ENCODE measurements at places on chromosomes 4 and X. TPM values are rescaled to one million over a fixed set of nuclear protein-coding genes. Genes with fewer than 3 reads are reported as not detected.

The LDB2 gene
- 80.9 TPM for total RNA-seq

The WDFY3 gene
- total RNA-seq: 113 TPM

The CXorf66 gene
- total RNA-seq: not detected

The CPZ gene
- not detected for total RNA-seq

The ANK2 gene
- not detected for total RNA-seq

The ADH1A gene
- total RNA-seq: not detected

The SH3RF1 gene
- total RNA-seq: 24.9 TPM

The STPG2 gene
- not detected for total RNA-seq

- H3K27ac ChIP-seq: no peak overlapping the region
- H3K4me1 ChIP-seq: no peaks in the 10 kb centered on the region
- no peaks in the 10 kb centered on the region for H3K27me3 ChIP-seq
- DNase-seq: no peak
- no peak overlapping the region for H3K4me3 ChIP-seq
- H3K36me3 ChIP-seq: no peaks in the 10 kb centered on the region
These were observed 98.0 kb downstream of the TRAPPC11 start for GRCh38 chr4:183757060-183757459.

DNA sequence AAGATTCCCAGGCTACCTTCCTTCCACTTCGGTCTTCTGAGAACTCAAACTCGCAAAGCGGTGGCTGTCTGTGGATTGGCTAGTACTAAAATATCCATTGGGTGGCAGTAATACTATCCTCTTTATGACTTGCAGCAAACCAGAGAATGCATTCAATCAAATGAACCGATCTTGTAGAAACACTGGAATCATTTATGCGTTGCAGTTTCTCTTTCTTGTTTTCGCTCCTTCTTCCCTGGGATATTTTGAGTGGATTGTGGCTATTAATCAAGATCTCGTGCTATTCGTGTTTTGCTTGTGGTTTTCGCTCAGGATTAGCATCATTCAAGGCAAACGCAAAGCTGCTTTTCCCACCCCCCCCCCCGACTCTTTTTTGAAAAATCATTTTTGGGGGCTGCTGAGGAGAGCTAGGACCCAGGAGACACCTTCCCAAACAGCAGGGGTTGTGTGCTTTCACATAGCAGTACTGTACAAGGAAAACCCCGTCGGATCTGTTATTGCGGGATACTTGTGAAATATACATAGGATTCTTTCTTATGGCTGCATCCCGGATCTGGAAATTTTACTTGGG lies at the start of gene IL1RAPL1:
TSS of gene IL1RAPL1 (plus strand) at position 466 of the 571 bp plus-strand sequence.
- H3K27me3 ChIP-seq: no peaks in the 10 kb centered on the region
- H3K4me1 ChIP-seq: peaks cover 32% of the 10 kb centered on the region
- H3K27ac ChIP-seq: peak within 1 kb of the TSS; percentile 26
- DNase-seq: peak; percentile 78
- H3K4me3 ChIP-seq: peak within 1 kb of the TSS; percentile 59

GRCh38 chrX:12741416-12741815 lies 49.8 kb upstream of the PRPS2 start:
- no peaks in the 10 kb centered on the region for H3K4me1 ChIP-seq
- no peak overlapping the region for H3K4me3 ChIP-seq
- H3K27ac ChIP-seq: no peak overlapping the region
- no peaks in the 10 kb centered on the region for H3K27me3 ChIP-seq
- DNase-seq: no peak

- DNase-seq: peak; percentile 62
- no peak overlapping the region for H3K4me3 ChIP-seq
- no peaks in the 10 kb centered on the region for H3K4me1 ChIP-seq
- H3K27ac ChIP-seq: no peak overlapping the region
These were observed 16.8 kb upstream of the DMP1 start for GRCh38 chr4:87633243-87633642.

DNA sequence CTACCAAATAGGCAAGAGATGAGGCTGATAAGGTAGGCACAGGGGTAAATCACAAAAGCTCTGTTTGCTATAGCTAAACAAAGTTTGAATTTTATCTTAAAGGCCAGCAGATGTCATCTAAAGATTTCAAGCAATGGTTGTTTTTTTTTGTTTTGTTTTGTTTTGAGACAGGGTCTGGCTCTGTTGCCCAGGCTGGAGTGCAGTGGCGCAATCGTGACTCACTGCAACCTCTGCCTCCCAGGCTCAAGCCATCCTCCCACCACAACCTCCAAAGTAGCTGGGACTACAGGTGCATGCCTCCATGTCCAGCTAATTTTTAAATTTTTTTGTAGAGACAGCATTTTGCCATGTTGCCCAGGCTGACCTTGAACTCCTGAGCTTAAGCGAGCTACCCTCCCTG lies 43.1 kb upstream of the NEUROG2 start:
- no peaks in the 10 kb centered on the region for H3K27me3 ChIP-seq
- H3K4me1 ChIP-seq: no peaks in the 10 kb centered on the region
- H3K27ac ChIP-seq: no peak overlapping the region
- no peaks in the 10 kb centered on the region for H3K36me3 ChIP-seq

DNA sequence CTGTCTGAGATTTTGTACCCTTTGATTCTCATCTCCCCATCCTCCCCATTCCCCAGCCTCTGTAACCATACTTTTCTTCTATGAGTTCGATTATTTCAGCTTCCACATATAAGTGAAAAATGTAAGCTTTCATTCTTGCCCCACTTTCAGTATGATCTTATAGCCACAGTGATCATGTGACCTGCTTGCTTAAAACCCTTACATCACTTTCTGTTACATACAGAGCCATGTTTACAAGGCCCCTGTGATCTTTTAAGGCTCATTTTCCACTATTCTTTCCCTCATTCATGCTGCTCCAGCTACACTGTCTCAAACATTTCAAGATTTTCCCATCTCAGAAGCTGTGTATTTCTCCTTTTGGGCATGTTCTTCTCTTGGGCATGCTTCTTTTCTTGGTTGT lies 147.7 kb downstream of the DCK start:
- no peaks in the 10 kb centered on the region for H3K4me1 ChIP-seq
- no peak for DNase-seq
- H3K4me3 ChIP-seq: no peak overlapping the region
- H3K36me3 ChIP-seq: no peaks in the 10 kb centered on the region
- no peaks in the 10 kb centered on the region for H3K27me3 ChIP-seq

DNA sequence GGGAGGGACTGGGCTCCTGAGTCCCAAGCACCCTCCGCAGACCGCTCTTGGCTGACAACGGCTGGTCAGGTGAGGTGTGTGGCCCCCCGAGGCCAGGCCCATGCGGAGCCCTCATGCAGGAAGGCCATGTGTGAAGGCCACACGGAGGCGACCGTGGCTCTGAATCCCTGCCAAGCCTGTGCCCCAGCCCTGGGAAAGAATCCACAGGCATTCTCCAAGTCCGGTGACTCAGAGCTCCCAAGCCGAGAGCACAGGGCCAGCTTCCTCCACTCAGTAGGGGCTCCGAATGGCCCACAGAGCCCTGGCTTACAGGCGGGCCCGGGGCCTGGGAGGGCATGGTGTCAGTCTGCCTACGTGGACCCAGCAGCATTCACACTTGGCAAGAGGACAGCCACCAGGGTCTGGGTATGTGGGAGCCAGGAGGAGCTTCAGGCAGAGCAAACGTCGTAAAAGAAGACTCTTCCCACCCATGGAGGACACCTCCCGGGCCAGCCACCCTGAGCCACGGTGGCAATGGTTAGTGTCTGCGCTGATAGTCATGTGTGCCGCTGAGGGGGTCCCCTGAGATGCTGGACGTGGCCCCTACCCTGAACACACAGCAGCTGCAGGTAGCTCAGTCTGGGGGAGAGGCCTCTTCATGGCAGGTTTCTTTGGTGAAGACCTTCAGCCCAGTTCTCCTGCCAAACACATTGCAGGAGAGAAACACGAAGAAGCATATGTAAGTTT lies 105.7 kb downstream of the PSAPL1 start:
- H3K27me3 ChIP-seq: no peaks in the 10 kb centered on the region
- H3K36me3 ChIP-seq: no peaks in the 10 kb centered on the region
- no peak overlapping the region for H3K27ac ChIP-seq

DNA sequence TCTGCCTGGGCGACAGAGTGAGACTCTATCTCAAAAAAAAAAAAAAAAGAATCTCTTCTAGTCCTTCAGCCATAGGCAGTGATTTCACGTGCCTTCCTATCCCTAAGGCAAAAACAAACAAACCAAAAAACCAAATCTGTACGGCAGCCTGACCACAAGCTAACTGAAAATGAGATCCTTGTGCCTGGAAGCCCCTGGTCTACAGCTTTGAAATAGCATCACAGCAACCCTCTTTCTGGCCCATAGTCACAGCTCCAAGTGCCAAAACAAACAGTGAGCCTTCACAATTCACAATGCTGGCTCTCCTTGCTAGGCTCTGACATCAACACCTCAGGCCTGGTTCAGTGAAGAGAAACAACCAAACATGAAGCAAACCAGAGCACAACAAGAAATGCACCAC lies 46.1 kb downstream of the TMEM150C start:
- H3K27me3 ChIP-seq: no peaks in the 10 kb centered on the region
- H3K4me1 ChIP-seq: peaks cover 40% of the 10 kb centered on the region
- H3K36me3 ChIP-seq: no peaks in the 10 kb centered on the region
- DNase-seq: peak; percentile 94
- H3K27ac ChIP-seq: peak overlapping the region; percentile 80

GRCh38 chr4:184879271-184879670 lies 53.5 kb upstream of the ACSL1 start:
- DNase-seq: no peak
- peaks cover 2% of the 10 kb centered on the region for H3K27me3 ChIP-seq

GRCh38 chr4:118265312-118266144 lies 87.3 kb downstream of the PRSS12 start:
- H3K4me1 ChIP-seq: no peaks in the 10 kb centered on the region
- no peaks in the 10 kb centered on the region for H3K36me3 ChIP-seq
- DNase-seq: no peak
- peaks cover 3% of the 10 kb centered on the region for H3K27me3 ChIP-seq

DNA sequence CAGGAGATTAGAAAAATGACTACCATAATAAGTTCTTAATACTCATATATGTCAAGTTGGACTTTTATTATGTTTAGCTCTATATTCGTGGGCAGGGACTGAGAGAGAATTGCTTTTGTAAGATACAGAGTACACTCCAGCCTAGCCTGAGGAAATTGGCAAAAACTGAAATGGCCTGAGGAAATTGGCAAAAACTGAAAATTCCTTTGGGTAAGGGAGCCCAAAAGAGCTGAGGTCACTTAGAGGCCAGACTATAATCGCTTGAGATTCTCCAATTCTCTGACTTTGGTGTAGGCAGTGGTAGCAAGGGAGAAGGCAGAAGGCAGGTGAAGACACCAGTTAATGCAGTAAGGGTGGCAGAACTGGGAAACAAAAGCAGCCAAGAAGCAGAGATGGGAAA lies 124.5 kb upstream of the HCCS start:
- H3K4me3 ChIP-seq: no peak overlapping the region
- DNase-seq: no peak
- H3K36me3 ChIP-seq: no peaks in the 10 kb centered on the region
- no peak overlapping the region for H3K27ac ChIP-seq

DNA sequence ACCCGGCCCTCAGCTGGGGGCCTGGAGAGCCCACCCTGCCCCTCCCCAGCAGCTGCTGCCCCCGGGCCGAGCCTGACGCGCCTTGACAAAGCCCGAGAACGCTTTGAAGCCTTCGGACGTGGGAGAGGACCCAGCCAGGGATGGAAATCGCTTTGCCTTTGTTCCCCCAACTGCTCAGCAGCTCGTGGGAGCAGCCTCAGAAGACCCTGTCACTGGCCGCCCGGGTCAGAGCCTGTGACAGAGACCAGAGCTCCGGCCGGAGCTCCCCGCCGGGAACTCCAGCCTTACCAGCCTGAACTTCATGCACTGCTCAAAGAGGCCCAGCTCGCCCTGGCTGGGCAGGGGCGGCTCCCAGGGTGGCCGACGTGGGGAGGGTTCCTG lies 2.6 kb upstream of the SLC6A8 start:
- H3K4me1 ChIP-seq: peaks cover 4% of the 10 kb centered on the region
- no peaks in the 10 kb centered on the region for H3K27me3 ChIP-seq
- no peak for DNase-seq
- no peak overlapping the region for H3K4me3 ChIP-seq
- H3K27ac ChIP-seq: no peak overlapping the region

DNA sequence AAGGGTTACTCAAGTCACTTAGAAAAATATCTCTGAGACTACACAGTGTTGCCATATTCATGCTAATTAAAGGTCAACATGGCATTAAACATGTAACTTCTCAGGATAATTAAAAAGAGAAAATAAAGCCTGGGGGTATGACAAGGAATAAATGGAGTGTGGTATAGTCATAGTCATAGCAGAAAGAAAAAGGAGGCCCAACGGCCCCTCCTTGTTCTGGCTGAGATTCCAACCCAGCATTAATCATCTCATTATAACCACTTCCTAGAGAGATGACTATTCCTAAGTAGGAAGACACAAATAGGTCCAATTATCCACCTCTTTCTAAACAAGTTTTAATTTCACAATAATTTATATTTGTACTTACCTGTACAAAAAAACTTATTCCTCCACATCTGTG lies 778.4 kb upstream of the AADAT start:
- H3K36me3 ChIP-seq: no peaks in the 10 kb centered on the region
- no peak for DNase-seq
- H3K27me3 ChIP-seq: no peaks in the 10 kb centered on the region
- no peaks in the 10 kb centered on the region for H3K4me1 ChIP-seq
- no peak overlapping the region for H3K27ac ChIP-seq

- H3K36me3 ChIP-seq: no peaks in the 10 kb centered on the region
- H3K4me1 ChIP-seq: no peaks in the 10 kb centered on the region
- H3K27ac ChIP-seq: no peak overlapping the region
- H3K27me3 ChIP-seq: no peaks in the 10 kb centered on the region
These were observed 32.2 kb upstream of the PSAPL1 start for GRCh38 chr4:7466904-7467303.
